ENCODE measurements at places on chromosomes 12 and 14. TPM values are rescaled to one million over a fixed set of nuclear protein-coding genes. Genes with fewer than 3 reads are reported as not detected.

GRCh38 chr12:107807471-107808150 lies 33.1 kb downstream of the ASCL4 start:
- no peak for DNase-seq

- DNase-seq, result peak; percentile 91
Observed at GRCh38 chr14:54593860-54594259, 26.9 kb downstream of the SAMD4A start.

- DNase-seq, result no peak
Observed at GRCh38 chr12:23834076-23834475, 115.4 kb downstream of the SOX5 start.

Gene BAZ2A
- 47.0 TPM for total RNA-seq

Gene KRT4
- not detected for total RNA-seq

Gene IAPP
- not detected for total RNA-seq

Measured in HT1080 (cell line).